ENCODE measurements at places on chromosomes 3 and 15.

- DNase-seq: no peak
These were observed 408.1 kb upstream of the NR2F2 start for GRCh38 chr15:95922431-95922830.

GRCh38 chr3:100796556-100796955 is 87.3 kb downstream of the TFG start:
- no peak for DNase-seq

GRCh38 chr3:188900421-188900951 is 271.3 kb upstream of the TPRG1 start:
- DNase-seq: no peak

DNA sequence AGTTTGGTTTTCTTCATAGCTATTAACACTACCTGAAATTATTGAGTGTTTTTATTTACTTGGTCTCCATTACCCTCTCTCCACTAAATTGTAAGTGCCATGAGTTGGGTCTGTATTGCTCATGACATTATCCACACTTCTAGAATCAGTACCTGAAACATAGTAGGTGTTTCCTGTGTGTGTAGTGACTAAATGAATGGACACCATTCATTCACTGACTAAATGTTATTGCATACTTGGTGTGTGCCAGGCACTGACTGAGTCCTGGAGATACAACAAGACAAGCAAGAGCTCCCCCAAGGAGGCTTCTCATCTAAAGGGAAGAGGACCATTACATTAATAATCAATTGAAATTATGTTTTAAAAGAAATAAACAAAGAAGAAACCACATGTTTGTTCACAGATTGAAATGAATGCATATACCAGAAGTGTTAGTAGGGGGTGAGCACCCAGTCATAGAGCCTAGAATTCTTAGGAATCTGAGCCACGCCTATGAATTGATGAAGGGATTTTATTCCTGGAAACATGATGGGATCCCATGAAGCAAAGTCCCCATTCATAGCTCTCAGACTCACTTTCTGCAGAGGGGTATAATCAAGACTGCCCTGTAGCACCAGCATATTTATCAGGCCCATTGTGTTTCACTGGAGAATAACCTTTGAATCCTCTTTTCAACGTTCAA is 31.7 kb upstream of the ATOSA start:
- DNase-seq: no peak

DNA sequence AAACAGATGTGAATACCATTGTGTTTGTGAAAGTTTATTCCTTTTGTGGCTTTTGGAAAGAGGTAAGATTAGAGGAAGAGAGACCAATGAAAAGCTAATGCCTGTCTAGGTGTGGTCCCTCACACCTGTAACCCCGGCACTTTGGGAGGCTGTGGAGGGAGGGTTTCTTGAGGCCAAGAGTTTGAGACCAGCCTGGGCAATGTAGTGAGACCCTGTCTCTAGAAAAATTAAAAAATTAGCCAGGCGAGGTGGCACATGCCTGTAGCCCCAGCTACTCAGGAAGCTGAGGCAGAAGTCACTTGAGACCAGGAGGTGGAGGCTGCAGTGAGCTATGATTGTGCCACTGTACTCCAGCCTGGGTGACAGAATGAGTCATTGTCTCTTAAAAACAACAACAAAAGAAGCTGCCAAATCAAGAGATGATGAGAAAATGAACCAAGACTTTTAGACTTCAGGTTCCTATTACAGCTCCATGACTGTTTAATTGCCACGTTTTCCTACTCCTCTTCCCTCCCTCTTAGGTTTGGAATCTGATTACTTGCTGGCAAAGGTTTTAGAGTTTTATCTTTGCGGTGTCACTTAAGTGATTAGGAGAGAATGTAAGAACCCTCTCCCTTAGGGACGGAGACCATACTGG is 68.7 kb downstream of the CGNL1 start:
- no peak for DNase-seq

Data from stimulated activated CD8-positive, alpha-beta memory T cell treated with anti-CD3 and anti-CD28 coated beads, Interleukin-2, amount 100 ng/mL, for 1 hour (primary cell).